ENCODE measurements at places on chromosomes 5 and 9.

- no peak for DNase-seq
Observed at GRCh38 chr9:109422641-109423040, 75.5 kb downstream of the PTPN3 start.

- DNase-seq, result no peak
Observed at GRCh38 chr9:83056174-83056573, 6.8 kb downstream of the RASEF start.

DNA sequence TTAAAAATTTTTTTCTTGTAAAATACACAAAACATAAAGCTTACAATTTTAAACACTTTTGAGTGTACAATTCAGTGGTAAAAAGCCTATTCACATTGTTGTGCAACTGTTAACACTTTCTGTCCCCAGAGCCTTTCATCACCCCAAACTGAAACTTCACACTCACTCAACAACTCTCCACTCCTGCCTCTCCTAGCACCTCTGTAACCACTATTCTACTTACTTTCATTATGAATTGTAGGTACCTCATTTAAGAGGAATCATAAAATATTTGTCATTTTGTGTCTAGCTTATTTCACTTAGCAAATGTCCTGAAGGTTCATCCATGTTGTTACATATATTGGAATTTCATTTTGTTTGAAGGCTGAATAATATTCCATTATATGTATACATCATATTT is 4.3 kb upstream of the ZNF510 start:
- no peak for DNase-seq

- no peak for DNase-seq
Observed at GRCh38 chr5:111584651-111585050, 72.3 kb upstream of the STARD4 start.

DNA sequence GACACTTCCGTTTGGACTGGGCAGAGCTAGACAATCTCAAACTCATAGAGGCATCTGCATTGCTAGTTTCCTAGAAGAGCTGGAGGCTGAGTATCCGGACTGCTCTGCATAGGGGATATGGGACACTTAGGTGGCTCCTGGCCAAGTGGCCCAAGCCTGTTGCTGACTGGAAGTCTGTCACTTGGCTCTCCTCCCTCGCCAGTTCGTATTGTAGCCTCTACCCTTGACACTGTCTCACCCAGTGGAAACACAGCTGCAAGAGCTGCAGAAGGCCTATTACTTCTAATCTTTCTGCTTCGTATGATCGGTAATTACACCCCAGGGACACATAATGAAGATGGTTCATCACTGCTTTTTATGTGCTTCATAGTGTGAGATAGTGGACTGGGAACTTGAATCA is 34.7 kb downstream of the ITGA1 start:
- DNase-seq, result no peak

DNA sequence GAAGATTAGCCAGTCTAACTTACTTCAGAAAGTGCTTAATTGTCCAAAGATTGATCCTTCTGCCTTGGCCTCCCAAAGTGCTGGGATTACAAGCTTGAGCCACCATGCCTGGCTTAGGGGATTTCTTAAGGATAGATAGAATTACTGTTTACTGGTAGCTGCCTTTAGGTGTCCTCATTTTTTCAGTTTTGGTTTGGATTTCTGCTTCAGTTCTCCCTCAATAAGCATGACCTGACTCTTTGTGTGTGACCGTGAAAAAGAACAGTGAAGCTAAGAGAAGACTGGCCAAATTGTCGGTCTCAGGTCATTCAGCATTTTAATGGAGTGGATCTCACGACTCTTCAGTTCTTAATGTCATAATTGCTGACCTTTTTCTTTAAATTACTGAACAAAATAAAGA is 22.9 kb upstream of the CMYA5 start:
- DNase-seq, result no peak

- DNase-seq, result no peak
Observed at GRCh38 chr9:83119873-83120272, 56.9 kb upstream of the RASEF start.

- no peak for DNase-seq
Observed at GRCh38 chr9:1757186-1757585, 258.0 kb upstream of the SMARCA2 start.

- no peak for DNase-seq
Observed at GRCh38 chr5:433836-434235, 9.1 kb upstream of the EXOC3 start.

DNA sequence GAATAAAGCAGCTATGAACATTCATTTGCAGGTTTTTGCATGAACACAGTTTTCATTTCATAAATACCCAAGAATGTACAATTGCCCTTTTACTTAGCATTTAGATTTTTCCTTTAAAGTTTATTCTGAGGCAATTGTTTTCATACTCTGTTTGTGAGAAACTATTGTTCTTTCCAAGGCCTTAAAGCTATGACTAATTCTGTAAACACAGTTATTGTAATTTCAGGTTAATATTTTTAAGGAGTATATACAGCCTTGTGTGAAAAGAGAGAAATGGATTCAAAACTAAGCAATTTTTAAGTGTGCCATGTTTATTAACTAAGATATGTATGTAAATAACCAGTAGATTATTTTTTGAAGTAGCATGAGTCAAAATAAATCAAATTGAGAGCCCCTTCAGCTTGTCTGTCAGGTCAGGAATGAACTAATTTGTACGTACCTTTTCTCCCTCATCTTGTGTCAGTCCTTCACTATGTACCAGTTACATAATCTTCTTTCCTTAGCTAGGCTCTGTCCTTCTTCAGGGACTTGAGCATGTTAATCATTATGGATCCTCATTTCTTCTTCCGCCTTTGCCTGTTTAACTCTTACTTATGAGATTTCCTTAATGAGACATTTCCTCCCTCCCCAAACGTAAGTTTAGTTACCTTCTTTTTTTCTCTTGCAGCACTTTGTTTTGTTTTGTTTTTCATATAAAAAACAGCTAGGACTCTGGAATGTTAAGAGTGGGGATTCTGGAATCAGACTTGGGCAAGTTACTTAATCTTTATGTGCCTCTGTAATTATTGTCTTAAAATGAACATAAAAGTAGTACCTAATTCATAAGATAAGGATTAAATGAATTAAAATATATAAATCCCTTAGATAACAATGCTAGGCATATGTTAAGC is 63.6 kb downstream of the NIPBL start:
- DNase-seq, result no peak

DNA sequence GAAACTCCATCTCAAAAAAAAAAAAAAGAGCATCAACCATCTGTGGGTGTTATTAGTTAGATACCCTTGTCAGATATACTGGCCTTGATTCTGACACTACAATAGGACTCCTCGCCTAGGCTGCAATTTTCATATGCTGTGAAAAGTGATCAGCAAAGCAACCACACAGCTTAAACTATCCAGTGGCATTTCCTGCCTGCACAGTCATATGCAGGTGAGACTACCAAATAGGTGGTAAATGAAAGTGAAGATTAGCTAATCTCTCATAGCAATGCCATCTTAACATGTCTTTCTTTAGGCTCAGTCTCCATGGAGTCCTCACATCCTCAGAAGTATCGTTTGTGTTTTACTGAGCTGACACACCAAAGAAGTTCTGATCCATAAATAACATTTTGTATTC is 40.8 kb downstream of the GRAMD2B start:
- no peak for DNase-seq

DNA sequence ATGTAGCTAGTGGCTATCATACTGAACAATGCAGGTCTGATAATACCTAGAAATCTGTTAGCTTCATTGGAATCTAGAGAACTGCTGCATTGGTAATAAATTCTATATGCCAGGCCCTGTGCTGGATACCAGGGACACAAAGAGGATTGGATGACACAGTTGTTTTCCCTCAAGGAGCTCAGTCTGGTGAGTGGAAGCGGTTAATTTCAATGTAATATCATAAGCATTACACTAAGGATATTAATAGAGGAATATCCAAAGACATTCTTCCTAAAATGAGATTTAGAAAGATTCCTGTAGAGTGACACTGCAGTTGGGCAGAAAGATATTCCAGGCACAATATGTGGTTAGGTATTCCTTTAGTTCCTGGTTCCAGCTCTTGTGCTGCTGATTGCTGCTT is 5.9 kb downstream of the CMYA5 start:
- DNase-seq, result no peak

Data from activated CD4-positive, alpha-beta T cell treated with anti-CD3 and anti-CD28 coated beads for 24 hours (primary cell).